ENCODE measurements at places on chromosomes 1 and 21.

GRCh38 chr1:8226747-8227146, 91.2 kb upstream of the SLC45A1 start:
- DNase-seq, result no peak

DNA sequence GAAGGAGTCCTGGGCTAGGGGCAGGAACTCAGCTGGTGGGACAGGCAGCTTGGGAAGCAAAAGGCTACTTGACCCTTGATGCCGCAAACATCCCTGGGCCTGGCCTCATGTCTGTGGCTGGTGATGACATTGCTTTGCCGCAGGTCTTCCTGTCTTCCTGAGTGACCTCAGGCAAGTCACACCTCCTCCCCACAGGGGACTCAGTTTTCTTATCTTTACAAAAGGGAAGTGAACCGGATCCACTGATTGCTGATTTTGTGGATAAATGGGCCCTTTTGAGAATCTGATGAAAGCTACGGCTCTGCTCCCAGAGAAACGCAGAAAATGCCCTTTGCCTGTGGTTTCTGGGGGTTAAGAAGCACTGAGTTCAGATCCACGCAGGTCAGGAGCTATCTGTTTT, 20.7 kb downstream of the PLOD1 start:
- no peak for DNase-seq

DNA sequence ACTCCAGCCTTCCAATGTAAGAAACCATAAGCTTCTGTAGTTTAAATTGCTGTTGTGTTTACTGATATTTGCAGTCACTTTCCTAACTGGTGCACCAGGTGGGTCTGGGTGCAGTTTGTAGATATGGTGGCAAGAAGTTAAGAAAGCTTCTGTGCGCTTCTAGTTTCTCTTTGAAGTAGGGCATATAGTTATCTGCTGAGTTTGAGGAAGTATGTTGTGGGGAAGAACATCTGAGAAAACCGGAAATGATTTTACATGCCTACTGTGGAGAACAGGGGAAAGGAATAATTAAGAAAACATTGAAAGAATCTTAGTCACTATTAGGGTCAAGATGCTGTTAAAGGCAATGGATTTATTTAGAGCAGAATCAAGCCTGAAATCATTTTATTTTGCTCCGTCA, 14.9 kb upstream of the SLC44A5 start:
- no peak for DNase-seq

- no peak for DNase-seq
Observed at GRCh38 chr1:33080373-33080772, 580 bp upstream of the AZIN2 start.

GRCh38 chr21:35035581-35035980, 13.5 kb downstream of the RUNX1 start:
- no peak for DNase-seq

- DNase-seq, result no peak
Observed at GRCh38 chr21:33543505-33544129, 779 bp downstream of the SON start.

DNA sequence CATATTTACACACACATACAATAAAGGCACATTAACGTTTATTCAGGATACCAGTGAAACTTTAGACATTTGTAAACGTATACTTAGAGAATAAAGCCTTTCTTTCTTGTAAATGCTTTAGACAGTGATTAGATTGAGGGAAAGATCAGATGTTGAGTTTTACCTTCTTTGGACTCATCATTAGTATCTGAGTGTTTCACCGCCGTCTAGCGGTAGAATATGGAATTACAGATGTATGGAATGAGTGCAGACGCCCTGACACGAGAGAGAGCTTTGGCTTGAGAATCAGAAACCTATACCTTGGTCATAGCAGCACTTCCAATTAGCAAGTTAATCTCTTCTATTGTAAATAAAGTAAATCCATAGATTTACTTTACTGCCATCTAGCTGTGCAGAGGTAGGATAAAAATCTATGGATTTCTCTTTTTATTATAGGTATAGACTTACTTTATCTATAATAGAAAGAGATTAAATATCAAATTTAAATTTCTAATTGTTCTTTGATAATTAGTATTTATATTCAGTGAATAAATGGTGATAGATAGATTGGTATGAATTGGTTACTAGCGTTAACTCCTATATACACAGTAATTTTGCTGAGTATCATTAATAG, 12.6 kb downstream of the FLG2 start:
- DNase-seq, result no peak

DNA sequence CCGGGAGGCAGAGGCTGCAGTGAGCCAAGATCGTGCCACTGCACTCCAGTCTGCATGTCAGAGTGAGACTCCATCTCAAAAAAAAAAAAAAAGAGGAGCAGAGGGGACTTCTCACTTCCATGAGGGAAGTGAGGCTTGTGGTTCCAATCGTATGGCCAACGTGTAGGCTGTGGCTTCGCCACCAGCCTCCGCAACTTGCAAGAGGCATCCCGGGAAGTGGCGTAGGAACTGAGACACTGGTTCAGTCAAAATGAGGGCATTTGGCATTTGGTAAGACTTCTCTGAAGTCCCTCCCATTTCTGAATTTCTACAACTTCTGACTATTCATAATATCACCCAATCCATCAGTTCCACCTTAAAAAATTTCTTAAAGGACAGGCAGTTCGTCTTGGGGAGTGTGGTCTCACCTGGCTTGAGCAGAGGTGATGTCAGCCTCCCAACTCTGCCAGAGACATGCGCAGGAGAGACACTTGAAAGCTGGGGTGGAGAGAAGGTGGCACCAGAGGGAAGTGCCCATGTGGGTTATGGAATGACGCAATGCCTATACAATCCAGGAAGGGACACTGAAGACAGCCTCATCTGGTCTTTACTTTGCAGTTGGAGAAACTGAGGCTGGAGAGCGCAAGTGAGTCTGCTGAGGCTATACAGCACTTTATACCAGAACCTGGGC, 17.2 kb downstream of the KAZN start:
- DNase-seq, result no peak

- no peak for DNase-seq
Observed at GRCh38 chr1:11788549-11789053, 17.2 kb downstream of the MTHFR start.

DNA sequence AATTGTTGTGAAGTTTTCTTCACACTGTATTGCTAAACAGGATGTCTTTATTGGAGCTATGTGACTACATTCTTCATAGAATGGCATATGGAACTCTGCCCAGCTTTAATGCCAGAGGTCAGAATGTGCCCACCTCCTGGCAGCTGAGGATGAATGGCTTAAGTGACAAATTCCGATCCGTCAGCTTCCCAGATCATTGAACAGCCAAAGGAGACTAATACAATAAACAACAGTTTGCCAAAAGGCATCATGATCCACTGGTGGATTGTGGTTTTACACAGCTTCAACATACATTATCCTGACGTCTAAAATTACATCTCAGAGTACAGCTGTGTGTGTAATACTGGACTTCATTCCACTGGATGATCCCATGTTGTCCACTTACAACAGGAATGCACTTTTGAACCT, 68.7 kb upstream of the C1orf105 start:
- peak; percentile 59 for DNase-seq

DNA sequence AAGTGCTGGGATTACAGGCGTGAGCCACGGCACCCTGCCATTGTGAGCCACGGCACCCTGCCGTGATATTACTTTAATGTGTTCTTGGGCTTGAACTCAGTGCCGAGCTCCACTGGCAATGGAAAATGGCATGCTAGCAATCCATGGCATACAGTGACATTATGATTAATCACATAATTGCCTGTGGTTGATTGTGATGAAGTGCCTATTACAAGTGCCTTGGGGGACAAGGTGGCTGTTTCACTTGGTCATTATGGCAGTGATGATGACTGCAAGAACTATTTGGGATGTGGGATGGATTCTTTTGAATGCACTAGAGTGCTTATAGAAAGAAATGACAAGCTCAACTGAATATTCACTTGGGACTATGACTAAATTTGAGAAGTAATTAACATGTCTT, 22.3 kb upstream of the HPCAL4 start:
- no peak for DNase-seq

DNA sequence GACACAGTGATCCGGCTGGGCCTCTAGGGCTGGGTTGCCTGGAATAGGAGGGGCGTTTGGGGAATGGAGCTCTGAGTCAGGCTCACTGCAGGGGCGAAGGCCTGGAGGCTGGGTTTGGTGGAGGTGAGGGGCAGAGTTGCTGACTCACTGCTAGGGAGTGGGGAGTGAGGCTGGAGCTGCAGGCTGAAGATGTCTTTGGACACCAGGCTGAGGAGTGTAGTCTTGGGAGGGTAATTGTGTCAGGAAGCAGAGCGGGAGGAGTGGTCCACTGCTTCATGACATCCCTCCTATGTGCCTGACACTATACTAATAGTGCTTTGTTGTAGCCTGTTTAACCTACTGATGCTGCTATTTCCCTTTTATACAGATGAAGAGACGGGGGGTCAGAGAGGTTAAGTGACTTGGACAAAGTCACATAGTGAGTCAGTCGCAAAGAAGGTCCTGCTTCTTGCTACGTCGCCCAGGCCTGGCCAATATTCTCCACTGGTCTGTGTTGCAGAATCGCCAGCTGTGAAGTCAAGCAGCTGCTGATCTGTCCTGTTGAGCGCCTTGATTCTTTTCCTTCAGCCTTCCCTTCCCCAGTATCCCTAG, 13.6 kb downstream of the ACTL8 start:
- DNase-seq, result no peak

- DNase-seq, result no peak
Observed at GRCh38 chr1:50271968-50272578, 151.2 kb downstream of the DMRTA2 start.

DNA sequence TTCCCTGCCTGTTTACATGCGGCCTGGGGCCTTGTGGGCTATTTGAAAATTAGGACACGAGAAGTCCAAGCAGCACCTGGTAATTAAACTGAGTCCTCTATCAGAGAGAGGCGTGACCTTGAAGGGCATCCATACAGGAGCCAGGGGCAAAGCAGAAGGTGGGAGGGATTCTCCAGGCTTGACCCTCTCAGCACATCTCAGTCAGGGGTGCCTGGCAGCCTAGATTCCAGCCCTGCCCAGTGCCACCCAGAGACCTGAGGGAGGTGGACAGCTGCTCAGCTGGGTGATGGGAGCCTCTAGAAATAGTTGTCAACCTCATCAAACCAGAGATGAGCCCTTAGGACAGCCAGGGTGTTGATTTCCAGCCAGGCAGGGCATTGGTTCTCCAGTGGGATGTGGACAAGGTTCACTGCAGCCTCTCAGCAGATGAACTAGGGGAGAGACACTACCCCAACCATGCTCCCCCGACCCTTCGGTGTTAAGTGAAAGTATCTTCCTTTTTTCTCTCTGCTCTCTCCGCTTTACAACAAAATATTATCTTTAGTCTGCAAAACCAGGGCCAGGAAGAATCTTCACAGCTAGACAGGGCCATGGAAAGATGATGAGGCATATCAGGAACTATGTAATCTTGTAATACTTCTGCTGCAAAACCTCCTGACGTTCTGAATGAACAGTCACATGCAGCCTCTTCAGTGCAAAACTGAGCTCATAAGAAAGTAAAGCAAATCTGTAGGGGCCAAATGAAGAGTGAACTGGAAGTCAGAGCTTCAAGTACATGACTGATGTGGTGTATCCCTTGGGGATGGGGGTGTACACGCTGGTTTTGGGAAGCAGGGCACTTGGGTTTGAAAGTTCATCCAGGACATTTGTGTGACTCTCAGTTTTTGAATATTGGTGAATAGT, 35.9 kb upstream of the ATP5PO start:
- no peak for DNase-seq

- DNase-seq, result no peak
Observed at GRCh38 chr21:42236693-42237092, 17.8 kb downstream of the ABCG1 start.

- DNase-seq, result no peak
Observed at GRCh38 chr1:14260480-14260879, 338.0 kb upstream of the KAZN start.

DNA sequence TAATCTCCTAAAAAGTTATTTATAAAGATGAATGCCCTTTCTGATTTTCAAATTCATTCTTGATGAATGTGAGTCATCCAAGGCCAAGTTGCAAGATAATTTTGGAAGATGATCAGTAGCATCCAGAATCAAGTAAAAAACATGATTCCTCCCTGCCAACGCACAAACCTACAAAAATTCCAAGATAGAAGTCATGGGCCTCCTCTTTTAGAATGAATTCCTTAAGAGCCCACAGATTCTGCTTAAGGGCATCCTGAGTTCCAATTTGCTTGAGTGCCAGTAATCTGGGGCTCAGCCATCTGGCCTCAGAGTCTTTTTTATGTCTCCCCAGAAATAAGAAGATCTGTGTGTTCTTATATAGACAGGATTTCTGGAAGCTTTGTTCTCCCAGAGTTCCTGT, 23.2 kb upstream of the SPATA6 start:
- DNase-seq, result no peak

DNA sequence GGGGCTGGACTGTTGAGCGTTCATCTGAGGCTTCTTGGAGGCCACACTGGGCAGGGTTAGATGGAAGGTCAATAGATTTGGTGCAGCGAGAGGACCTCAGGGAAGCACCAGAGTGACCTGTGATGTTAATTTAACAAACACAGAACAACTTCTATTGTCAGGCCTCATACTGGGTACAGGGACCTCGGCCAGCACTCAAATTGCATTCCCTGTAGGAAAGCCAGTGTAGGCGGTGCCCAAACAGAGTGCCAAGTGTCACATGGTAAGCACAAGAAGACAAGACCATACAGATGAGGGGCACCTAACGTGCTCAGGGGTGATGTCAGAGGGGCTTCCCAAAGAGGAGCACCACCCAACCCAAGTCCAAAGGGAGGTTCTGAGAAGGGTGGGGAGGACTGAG, 1.3 kb downstream of the TMEM269 start:
- DNase-seq, result no peak

GRCh38 chr1:36663772-36664430, 181.2 kb upstream of the CSF3R start:
- no peak for DNase-seq

DNA sequence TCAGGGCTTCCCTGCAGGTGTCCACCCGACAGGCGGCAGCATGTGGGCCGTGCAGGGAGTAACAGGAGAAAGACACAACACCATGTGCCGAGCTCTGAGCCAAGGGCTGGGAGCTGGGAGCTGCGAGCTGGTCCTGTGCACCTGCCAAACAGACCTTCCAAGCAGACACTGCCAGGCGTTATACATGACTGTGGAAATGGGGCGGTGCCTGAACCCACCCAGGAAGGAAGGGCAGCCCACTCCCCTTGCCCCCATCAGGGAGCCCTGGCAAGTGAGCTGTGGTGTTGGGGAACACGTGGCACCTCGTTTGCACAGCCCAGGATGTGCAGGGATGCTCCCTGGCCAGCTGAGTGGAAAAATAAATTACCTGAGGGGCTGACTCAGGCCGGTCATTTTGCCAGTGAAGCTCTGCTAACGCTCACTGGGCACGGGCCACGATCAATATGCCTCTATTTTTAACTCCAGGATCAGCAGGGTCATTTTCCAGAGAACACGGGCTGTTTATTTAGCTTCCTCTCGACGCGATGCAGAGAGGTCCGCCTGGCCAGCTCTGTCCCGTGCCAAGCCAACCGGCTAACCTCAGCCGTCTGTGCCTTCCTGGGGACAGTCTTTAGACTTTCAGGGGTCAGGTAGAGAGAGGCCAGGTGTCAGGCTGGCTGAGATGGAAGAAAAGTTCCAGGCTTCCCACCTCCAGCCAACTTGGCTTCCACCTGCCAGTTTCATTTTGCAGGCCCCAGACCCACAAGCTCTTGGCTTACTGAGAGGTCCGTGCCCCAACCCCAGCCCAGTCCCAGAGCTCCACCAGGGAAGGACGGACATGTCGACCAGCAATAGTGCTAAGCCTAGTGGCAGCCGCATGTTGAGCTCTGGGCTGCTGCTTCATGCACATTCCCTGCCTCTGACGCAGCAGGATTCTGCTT, 196.7 kb upstream of the VAMP3 start:
- peak; percentile 65 for DNase-seq

All from femur (tissue), 1 donor.